ENCODE measurements at places on chromosomes 2 and 18.

DNA sequence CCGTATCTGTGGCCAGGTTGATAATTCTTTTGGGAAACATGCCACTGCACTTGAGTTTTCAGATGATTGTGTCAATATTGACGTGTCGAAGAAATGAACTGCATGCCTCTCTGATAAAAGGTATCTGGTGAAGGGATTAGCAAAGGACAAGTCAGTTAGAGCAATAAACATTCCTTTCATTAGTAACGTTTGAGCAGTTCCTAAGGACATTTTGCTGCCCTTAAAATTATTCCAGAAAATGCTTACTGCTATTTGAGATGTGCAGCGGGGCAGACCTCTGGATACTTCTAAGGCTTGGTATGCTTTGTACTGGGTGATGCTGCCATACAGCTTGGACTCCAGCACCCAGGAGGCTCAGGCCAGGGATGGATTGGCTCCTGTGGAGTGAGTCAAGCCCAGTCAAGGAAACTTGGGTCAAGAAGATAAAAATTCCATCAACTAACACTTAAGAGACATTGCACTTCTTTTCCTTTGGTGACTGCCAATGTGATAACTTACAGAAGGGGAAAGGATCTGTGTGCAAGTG, 166.7 kb downstream of the FHOD3 start:
- no peak for DNase-seq

DNA sequence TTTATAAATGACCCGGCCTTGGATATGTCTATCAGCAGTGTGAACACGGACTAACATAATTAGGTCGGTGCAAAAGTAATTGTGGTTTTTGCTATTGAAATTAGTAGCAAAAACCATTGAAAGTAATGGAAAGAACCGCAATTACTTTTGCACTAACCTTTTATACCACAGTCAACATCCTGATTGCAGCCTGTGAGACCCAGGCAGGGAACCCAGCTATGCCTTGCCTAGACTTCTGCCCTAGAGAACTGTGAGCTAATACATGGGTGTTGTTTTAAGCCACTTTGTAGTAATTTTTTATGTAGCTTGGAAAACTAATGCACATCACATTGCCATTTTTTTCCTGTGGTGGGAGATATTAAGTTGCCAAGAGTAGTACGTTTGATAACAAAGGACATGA, 120.7 kb downstream of the SCG2 start:
- no peak for DNase-seq

DNA sequence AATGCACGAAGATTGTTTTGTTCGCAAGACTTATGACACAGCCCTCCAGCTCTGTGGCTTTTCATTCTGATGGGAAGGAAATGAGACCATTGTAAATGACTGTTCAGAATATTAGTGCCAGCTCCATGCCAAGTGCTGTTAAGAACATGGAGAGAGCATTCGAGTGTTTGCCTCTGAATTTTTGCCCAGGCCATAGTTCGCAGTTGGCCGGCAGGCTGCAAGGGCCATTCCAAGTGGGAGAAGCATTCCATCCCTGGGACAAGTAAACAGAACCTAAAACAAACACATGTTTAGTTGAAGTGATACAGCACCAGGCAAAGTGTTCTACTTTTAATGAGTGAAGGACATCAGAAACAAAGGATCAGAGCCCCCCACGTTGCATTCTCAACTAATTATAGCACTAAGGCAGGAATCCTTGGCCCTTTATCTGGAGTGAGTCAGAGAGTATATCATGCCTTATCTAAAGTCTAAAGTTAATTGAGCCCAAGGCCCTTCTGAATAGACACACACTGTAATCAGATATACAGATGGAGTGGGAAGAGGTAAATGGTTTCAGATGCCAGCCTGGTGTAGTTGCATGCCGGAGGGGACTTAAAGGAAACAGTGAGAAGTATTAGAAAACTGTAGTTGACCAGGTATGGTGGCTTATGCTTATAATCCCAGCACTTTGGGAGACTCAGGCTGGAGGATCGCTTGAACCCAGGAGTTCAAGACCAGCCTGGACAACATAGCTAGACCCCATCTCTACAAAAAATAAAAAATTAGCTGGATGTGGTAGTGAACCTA, 53.3 kb downstream of the NEDD4L start:
- DNase-seq = no peak

DNA sequence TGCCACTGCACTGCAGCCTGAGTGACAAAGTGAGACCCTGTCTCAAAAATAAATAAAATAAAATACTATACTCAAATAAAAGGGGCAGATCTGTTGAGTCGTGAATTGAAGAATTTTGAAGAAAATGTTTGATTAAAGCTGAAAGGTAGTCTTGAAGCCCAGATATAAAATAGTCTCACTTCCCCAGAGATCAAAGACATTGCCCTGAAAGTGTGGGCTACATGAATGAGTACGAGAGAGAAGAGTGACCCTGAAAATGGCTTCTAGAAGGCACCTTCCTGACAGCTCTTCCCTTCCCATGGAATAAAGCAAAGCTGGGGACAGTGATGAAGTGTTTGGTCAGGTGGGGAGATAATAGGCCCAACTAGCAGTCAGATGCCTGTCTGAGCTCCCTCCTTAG, 13.8 kb upstream of the FZD5 start:
- no peak for DNase-seq

All from sciatic nerve (tissue), 2 donors.